ENCODE measurements at places on chromosomes 16 and 17.
A peak's percentile ranks its signal among the peaks of the same experiment; 100 is the strongest.

DNA sequence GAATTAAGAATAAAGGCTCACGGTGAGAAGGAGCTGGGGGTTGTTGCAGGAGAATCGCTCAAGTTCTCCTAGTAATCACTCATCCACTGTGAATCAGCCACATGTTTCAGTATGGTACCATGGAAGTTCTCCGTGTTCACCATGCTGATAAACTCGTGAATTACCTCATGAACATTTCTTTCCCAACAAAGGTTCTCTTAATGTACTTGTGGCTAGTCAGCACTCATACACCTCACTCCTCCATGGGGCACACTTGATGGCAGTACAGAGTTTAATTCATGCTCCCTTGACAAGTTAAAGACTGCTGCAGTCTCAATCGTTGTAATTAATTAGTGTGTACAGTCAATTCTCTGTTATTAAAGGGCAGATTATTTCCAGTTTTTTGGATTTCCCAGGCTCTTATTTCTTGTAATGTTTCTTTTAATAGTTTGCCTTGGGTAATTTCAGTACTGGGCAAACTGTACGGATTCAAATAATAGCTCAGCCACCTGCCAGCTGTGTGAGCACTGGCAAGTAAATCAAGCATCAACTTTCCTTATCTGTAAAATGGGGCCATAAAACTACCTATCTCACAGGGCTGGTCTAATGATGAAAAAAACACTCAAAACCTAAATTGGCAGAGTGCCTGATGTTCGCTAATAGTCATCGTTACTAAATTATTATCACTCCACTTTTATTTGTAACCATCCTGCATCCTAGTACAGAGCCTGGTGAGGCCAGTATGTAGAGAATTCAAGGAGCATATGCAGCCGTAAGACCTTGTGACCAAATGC, 6.1 kb downstream of the GOT2 start:
- no peak for DNase-seq

DNA sequence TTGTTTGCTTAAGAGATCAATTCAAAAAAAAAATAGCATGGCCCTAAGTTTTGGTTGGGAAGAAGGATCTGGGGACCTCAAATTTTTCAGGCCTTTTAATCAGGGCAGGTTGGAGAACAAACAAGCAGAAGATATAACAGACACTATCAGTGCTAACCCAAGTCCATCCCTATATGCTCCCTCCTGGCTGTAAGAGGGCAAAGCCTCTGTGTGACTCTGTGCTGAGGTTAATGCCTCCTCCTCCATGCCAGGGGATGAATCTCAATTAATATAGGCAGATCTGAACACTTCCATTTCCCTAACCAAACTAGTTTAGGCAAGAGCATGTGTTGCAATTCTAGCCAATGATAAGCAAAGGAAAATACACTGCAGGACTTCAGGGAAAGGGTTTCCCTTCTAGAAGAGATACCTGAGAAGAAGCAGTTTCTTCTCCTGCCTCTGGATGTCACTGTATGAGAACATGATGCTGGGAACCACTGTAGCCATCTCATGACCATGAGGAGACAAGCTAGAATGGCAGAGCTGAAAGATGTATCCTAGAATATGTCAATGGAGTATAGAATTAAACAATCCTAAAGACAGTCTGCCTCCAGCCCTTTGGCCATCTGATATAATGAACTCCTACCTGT, 76.0 kb downstream of the CHD9NB start:
- DNase-seq = no peak

DNA sequence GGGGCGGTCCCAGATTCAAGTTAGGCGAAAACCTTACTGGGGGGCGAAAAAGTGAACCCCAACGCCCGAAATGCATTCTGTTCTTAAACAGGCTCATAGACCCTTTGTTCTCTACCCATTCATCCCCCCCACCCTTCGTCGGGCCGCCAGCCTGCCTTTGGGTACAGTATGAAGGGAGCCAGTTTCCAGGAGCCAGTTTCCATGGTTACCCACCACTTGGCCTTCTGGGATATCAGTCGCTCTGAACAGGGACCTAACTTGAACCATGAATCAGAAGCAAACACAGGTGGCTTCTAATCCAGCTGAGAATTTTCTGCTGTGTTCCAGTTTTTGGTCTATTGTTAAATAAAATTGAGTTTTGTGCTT, 532 bp downstream of the DHX40 start:
- DNase-seq = peak; percentile 42

- no peak for DNase-seq
These were observed 1.8 kb downstream of the ITGAX start for GRCh38 chr16:31356566-31357323.

DNA sequence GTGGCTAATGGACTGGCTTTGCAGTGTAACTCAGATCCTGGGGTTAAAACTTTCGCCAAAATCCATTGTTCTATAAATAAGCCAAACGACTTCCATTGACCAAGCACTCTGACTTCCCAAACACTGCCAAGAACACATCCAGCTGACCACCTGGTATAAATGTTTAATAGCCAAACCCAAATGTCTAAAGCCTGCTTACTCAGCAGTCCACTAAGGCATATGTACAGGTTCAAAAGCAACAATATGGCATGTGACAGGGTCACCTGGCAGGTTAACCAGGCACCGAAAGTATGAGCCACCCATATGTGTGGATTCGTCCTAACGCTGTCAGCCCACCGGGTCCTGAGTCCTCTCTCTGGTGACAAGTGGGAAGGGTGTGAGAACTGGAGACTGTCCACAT, 2.1 kb downstream of the CSNK1D start:
- DNase-seq = no peak

GRCh38 chr16:88798772-88799455, 4.7 kb upstream of the CDT1 start:
- DNase-seq = no peak

GRCh38 chr16:56930486-56931270, 1.3 kb upstream of the HERPUD1 start:
- DNase-seq = no peak

- DNase-seq = no peak
These were observed 506.8 kb upstream of the SALL1 start for GRCh38 chr16:51657848-51658247.

DNA sequence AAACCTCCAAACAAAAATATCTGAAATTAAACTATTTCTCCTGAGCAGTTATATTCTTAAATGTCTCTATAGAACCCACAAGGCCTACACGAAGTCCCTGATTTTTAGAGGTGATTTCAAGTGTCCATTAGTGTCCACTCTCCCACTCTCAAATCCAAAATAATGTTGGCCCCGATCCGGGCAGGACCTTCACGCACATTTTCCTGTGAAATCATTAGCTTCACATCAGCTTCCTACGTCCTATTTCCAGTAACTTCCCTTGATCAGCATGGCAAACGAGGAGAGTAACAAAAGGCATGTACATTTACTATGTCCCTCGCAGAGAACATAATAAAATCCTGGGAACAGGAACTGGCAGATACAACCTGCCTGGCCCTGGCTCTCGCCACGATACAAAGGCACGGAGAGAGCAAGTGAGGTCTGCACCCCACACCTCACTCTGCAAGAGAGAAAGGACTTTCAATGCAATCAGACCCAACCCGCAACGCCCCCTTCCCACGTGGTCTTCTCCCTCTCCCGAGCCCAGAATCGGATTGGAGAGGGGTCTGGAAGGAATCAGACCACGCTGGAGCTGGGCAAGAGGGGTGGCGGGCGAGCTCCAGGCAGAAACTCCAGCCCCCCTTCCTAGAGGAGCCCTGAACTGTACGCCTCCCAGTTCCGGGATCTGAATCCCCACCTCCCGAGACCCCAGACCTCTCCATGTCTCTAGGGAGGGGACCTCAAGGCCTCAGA, 17.5 kb upstream of the C17orf78 start:
- no peak for DNase-seq

DNA sequence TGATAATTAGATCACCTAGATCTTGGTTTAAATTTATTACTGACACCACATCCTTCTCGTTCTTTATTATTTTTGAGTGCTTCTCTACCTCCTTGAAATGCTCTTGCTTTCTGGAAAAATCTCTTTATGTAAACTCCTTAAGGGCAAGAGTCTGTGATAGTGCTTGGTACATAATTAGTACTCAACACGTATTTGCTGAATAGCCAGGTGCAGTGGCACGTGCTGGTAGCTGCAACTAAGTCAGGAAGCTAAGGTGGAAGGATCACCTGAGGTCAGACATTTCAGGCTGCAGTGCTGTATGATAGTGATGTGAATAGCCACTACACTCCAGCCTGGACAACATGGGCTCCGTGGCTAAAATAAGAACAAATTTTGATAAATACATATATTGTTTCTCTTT, 63.0 kb downstream of the PPM1E start:
- DNase-seq = no peak

GRCh38 chr16:79151-80054, 1.4 kb downstream of the MPG start:
- DNase-seq = no peak

GRCh38 chr17:80227666-80228065, 7.4 kb downstream of the SLC26A11 start:
- DNase-seq = no peak

DNA sequence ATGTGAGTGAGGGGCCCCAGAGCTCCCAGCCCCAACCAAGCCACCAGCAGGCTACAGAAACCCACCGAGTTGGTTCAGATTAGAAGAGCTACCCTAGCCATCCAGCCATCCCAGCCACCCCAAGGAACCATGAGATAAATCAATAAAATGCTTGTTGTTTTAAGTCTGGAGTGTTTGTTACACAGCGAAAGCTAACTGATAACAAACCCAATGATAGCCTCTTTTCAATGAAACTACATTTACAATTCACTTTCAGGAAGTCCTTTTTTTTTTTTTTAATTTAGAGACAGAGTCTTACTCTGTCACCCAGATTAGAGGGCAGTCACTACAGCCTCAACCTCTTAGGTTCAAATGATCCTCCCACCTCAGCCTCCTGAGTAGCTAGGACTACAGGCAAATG, 215.0 kb upstream of the ZFHX3 start:
- DNase-seq = no peak

DNA sequence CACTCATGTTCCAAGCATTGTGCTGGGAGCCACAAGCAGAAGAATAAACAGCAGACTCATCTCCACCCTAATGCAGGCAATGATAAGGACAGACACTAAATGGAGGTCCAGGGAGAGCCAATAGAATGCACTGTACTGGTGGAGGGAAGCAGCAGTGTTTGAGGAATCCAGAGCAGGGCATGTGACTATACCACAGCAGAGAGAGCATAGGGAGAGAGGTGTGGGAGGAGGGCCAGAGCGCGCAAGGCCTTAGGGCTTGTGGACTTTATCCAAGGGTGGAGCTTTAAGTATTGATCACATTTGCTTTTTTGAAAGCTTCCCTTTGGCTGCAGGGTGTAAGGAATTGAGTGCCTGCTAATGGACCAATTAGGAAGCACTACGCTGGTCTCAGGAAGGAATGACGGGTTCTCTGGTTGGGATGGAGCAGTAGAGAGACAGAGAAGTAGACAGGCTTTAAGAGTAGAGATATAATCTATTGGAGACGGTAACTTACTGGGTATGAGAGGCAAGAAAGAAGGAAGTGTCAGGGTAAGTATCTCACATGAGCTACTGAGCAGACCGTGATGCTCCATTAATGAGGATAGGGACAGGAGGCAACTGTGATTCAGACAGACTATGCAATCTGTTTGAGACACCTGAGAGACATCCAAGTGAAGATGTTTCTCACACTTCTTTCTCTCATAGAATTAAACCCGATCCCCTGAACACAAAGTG, 82.2 kb downstream of the MYO1D start:
- no peak for DNase-seq

DNA sequence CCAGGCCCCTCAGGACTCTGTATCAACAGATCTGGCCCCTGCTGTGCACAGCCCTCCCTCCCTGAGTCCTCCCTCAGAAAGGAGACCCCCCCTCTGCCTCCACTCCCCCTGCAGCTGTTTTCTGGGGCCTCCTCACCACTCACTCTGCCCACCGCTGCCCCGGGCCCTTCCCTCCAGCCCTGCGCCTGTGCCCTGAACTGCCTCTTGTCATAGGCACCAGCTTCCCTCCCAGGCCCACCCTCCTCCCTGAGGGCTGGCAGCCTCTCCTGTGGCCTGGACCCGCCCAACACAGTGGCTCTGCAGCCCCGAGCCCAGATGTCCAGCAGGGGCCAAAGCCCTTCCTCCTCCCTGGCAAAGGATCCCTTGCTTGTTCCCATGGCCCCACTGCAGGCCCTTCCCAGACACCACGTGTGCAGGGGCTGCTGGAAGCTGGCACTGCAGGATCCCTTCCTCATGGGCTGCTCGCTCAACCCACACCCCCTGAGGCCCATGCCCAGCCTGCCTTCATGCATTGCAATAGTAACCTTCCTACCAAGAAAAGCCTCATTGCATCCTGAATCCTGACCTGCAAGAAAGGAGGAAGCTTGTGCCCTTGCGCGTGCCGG, 25.8 kb downstream of the GNPTG start:
- DNase-seq = no peak

Measured in T-cell (primary cell).